ENCODE measurements at places on chromosomes 5 and 9.
A peak's percentile ranks its signal among the peaks of the same experiment; 100 is the strongest.

DNA sequence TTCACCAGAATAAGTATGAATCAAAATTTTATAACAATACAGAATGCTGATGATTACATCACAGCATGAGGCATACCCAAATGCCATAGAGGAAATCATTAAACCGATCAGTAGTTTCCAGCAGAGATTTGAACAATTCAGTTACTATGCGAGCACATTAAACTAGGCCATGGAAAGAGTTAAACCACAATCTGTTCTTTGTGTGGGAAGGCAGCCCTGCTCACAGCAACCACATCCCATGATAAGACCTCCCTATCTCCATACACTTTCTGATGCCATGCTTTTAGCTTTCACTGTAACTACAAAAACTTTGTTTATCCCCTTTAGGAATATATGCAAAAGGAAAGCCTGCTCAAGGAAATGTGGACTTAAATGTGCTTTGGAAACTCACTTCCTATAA lies 4.5 kb downstream of the NFIB start:
- peak; percentile 68 for DNase-seq

DNA sequence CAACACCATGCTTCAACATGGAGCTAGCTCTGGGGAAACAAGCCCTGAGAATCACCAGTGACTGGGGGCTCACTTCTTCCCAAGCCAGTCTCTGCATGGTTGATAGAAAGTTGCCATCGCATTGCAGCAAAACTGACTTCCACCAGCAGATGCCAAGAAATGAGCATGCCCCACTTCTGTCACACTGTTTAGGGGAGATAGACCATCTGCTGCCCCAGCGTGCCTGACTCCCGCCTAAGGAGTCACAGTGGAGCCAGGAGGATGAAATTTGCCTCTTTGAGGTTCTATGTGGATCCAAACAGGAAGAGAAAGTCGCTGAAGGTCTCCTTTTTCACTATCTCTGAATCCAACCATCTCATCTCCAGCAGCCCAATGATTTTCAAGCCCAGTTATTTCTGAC lies 116.7 kb upstream of the SLIT3 start:
- no peak for DNase-seq

DNA sequence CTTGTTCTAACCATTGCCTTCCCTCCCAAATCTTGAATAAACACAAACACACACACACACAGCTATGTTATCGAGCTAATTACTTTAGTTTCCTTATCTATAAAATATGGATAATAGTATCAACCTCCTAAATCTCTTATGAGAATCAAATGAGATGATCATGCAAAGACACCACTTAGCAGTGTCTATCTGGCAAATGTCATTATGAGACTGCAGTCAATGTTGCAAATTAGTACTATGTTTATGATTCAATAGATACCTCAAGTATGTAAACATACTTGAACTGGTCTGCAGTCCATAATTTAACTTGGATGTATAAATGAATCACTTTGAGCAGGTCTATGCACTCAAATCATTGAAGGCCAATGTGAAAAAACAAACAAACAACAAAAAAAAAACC lies 22.2 kb upstream of the ERAP2 start:
- DNase-seq: no peak

DNA sequence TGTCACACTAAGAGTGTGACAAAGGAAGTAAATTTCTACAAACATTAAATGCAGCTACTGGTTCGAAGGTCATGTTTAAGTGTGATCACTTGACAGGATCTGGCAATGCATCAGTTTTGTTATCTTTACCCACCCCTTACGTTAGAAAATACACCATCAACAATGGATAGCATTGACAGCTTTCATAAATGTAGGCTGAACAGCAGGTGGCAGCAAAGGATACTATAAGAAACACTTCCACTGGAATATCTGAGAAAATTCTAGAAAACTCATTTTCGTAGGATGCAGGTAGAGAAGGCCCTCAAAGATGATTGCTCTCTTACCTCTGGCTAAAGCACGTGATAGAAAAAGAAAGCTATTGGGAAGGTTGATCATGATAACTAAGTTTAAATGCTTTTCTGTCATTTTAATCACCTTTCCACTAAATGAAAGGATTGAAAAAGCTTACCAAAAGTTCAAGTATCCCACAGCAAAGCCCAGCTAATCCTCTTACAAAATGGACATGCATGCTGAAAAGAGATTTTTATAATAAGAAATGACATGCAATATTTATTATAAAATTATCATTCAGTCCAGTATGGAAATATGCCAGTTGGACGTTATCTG lies 292.5 kb downstream of the PARP8 start:
- DNase-seq: peak; percentile 39

GRCh38 chr5:76664079-76664478 lies 40.9 kb upstream of the F2RL2 start:
- DNase-seq: no peak

DNA sequence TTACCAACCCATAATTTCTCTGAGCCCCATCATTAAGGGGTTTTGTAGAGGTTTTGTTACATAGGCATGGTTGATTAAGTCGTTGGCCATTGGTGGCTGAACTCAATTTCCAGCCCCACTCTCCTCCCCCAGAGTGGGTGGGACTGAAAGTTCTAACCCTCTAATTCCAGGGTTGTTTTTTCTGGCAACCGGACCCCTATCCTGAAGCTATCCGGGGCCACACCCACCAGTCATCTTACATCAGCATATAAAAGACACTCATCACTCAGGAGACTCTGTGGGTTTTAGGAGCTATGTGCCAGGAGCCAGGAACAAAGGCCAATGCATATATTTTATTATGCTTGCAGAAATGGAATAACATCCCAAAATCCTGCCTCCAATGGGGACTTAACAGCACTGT lies 186.0 kb downstream of the NXNL2 start:
- DNase-seq: no peak

DNA sequence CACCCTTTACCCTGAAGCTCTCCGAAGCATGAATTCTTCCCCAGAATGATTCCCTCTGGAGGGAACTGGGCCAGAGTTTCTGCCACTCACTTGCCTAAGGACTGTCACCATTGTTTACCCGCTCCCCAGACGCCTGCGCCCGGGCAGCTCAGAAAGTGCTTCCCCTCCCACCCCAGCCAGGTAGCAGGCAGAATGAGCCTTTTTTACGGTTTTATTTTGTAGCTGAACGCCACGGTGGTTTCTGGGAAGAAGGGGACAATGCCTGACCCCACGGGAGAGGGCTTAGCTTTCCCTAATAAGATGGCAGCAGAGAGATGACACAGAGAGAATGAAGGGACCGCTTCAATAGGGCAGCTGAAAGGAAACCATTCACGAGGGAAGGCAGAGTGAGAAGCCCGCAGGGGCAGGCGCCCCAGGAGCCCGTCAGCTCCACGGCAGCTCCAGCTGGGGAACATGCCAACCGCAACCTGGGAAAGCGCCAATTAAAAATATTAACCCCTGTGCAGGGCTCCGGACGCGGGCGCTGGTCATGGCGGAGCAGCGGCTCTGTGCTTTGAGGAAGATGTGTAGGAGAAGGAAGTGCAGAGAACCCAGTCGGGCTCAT lies 20.4 kb upstream of the NTNG2 start:
- peak; percentile 66 for DNase-seq

DNA sequence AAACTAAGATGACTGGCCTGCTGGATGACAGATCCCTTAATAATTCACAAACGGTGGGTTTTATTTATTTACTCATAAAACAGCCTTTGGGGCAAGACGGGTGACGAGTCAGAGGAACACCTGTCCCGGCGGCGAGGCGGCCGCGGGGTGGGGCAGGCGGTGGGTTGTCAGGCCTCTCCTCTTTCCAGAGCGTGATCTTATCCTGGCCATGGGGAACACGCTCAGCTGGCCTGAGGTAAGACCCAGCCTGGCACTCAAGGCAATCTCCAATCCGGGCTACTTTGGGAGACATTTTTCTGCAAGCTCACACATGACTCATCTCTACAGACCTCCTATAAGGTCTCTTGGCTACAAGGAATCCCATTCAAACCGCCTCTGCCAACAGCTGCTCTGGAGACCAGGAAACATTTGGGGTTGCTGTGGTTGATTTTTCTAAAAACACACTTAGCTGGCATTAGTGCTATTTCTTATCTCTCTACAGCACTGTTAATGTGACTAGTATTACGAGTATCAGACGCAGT lies 6.3 kb downstream of the RAPGEF1 start:
- peak; percentile 94 for DNase-seq

DNA sequence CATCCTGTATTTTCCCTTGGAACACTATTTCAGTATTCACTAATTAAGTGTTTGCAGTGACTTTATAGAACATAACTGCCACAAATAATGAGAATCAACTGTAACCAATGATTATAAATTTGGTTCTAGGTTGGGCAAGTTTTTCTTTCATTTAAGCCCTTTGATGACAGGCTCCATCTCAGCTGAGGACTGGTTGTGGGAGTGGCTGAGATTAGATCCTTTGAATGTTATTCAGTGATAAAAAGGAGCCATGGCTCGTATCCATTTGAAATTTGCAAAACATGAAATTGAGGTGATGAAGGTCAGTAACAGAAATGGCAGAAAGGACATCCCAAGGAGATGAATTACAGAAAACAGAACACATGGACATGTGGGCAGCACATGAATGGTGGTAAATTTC lies 138.1 kb upstream of the PCA3 start:
- no peak for DNase-seq

- no peak for DNase-seq
Measured at GRCh38 chr5:96148376-96148775, 186.7 kb upstream of the ELL2 start.

Data from COLO829 (cell line).